ENCODE measurements at places on chromosomes 3 and 15.

DNA sequence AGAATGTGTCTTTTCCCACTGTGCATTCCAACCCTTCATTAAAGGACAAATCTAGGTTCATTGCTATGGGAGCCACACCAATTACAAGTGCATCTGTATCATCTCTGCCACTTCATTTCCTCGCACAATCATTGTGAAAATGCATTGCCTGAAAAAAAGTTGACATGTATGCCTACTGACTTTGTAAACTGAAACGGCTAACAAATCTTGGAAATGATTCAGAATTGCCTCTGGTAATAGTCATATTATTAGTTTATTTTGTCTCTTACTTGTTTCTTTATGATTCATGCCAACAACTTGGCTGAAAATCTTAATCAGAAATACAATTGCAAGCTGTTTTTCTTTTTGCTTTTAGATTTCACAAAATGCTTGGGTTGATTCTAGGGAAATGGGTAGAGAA, 497.1 kb downstream of the ZIC1 start:
- no peak for DNase-seq

- DNase-seq: no peak
These were observed 45.9 kb downstream of the NIPA2 start for GRCh38 chr15:22884344-22884743.

DNA sequence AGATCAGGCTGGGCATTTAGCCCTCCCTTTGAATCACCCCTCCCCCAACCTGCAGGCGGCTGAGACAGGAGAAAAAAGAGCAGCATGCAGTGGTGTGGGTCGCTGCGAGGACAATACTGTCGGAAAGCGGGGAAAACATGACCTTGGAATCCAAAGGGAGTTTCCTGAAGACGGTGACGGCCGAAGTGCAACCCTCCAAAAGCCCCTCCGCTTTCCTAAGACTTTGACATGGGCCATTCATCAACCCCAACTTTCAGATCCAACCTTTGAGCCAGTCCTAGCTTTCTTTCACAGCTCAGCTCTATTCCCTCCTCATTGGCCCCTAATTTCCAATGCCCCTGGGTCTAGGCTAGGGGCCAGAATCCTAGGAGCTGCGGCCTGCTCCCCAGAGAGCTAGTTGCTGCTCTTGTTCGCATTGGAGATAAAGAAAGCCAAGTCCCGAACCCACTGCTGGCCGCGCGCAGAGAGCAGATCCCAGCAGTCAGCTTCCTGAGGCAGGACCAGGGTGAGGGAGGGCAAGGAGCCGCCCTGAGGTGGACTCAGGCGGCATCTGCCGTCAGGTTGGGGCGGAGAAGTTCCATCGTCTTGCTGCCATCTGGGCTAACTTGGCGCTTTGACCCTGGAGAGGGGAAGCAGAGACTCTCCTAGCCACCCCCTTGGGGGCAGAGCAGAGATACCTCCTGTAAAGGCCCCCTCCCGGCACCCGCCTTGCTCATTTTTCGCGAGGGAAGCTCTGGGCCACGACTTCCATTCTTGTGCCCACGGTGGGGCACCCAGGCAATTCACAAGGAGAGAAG, 914 bp downstream of the ZIC4 start:
- no peak for DNase-seq

DNA sequence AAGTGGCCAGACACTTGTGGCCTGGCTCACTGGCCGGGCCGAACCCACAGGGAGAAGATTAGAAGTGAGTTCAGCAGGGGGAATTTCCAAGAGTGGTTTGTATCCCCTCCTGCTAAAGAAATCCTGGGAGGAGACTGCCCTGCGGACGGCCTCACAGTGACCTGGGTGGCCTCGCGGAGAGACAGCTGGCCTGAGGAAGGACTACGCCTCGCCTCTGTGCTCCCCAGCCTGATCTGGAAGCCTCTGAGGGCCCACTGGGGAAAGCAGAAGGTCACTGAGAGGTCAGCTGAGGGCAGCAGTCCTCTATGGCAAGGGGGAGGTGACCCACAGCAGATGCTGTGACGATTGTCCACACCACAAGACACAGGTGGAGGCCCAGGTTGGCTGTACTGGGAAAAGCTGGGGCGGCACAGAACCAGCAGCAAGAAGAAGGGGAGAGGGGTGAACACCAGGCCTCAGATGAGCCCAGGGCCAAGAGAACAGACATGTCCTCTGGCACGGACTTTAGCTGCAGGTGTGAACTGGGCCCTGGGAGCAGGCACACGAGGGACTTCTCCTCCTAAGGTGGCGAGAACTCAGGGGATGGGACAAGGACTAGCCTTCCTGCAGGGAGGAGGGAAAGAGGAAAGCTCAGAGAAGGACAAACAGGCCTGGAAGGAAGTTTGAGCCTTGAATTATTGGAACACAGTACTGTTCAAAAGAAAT, 37.2 kb upstream of the DLG1 start:
- DNase-seq: no peak

GRCh38 chr15:71716990-71717389, 93.4 kb upstream of the NR2E3 start:
- no peak for DNase-seq

DNA sequence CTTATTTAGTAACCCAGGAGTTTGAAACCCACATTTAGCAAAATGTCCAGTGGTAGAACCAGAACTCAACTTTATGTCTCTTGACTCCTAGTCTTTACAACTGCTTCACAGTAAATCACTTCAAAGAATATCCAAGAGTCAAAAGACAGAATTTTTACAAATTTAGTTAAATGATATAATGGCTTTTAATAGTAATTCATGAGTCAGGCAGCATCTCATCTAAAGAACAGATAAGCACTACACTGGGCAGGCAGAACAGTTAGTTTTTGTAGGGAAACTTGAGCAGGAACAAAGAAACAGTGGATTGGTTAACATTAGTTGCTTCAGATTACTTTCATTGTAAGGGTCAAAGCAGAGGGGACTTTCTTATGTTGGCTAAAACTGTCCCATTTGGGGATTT, 120.2 kb downstream of the NEO1 start:
- no peak for DNase-seq

DNA sequence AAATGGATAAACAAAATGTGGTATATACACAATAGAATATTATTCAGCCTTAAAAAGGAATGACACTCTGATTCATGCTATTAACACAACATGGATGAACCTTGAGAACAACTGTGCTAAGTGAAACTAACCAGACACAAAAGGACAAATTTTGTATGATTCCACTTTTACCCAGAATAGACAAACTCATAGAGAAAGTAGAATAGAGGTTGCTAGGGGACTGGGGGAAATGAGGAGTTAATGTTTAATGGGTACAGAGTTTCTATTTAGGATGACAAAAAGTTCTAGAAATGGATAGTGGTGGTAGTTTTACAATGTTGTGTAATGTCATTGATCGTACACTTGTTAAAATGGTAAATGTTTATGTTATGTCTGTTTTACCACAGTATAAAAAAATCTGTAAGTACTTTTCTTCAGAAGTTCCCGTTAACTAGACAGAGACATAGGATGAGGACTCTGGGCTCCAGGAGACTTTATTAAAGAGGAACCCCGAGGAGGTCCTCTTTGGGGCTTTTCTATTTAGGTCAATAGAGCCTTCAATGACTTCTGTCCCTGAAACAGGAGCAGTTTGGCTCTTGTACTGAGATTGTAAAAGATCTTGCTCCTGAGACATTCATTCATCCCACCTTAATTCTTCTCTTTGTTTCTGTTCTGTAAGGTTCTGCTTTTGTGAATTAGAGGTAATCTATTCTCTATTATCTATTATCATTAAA, 24.5 kb downstream of the ABHD6 start:
- no peak for DNase-seq

Data from AG04449 (cell line).